ENCODE measurements at places on chromosomes 3 and 15.

DNA sequence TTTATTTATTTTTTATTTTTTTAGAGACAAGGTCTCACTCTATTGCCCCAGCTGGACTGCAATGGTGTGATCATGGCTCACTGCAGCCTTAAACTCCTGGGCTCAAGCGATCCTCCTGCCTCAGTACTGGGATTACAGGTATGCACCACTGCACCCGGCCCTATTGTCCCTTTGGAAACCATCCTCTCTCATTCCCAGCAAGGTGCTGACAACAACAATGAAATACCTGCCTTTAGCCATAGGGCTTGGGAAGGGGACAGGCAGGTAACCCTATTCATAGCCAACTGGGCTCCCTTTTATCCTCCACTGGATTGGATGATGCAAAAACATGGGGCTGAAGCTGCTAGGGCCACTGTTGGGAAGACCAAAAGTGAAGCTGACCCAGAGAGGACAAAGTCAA is 43.1 kb downstream of the SCAP start:
- no peak for DNase-seq

DNA sequence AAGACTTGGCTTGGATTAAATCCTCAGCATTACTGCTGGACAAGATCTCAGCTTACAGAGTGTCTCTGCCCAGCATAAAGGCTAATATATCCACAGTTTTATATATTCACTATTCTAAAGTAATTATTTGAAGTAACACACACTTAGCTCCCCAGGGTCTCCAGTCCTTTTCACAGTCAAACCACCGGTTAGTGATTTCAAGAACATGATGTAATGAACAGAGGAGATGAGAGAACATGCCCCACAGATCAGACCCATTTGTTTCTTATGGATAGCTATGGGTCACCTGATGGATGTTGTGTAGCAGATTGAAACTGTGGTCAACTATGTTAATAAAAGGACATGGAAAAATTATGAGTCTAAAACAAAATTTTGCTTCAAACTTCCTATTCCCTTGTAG is 44.8 kb upstream of the MRPL3 start:
- no peak for DNase-seq

DNA sequence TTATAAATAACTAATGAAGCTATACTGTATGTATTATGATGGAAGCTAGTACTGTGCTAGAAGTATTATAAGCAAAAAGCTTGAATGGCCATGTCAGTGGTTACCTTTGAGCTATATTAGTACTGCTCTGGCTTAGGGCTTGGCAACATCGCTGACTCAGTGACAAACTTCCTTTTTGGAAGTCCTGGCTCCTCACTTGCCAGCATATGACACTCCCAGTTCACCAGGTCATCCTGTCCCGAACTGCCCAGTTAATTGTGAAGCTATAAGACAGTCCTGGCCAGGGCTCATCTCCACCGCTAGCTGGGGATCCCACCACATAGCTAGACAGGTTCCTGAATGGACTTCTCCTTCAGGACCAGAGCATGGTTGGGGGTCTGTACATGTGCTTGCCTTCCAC is 31.9 kb downstream of the RAB8B start:
- DNase-seq = no peak

GRCh38 chr3:171307046-171307585 is 153.1 kb downstream of the TNIK start:
- no peak for DNase-seq

- DNase-seq = no peak
These were observed 68.8 kb downstream of the DNAJC13 start for GRCh38 chr3:132486099-132486498.

GRCh38 chr3:163033652-163034051 is 1537.0 kb downstream of the OTOL1 start:
- no peak for DNase-seq

- no peak for DNase-seq
These were observed 96.8 kb downstream of the SNRPN start for GRCh38 chr15:25051399-25052154.

DNA sequence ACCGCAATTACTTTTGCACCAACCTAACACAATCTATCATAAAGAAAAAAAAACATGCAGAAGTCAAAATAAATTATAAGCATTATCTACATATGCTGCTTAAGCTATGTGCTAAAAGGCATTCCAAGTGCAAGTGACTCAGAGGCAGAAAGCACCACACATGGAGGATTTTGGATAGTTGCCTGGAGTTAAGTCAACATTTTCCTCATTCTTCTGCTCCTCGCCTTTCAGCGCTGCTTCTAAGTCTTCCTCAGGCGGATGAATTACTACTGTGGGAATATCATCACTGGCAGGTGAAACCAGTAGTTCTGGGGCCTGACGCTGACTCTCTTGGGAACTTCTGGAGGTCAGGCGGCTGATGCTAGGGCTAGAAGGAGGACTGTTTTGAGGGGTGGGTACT is 53.1 kb downstream of the SLC4A7 start:
- DNase-seq = peak; percentile 99

- no peak for DNase-seq
These were observed 56.9 kb downstream of the POLR2M start for GRCh38 chr15:57763176-57763964.

GRCh38 chr15:45157974-45158373 is 28.2 kb downstream of the DUOX1 start:
- DNase-seq = peak; percentile 78

- DNase-seq = no peak
These were observed 141.8 kb downstream of the ALDH1A2 start for GRCh38 chr15:57923750-57924149.

GRCh38 chr3:190696777-190697501 is 165.6 kb downstream of the GMNC start:
- DNase-seq = no peak

DNA sequence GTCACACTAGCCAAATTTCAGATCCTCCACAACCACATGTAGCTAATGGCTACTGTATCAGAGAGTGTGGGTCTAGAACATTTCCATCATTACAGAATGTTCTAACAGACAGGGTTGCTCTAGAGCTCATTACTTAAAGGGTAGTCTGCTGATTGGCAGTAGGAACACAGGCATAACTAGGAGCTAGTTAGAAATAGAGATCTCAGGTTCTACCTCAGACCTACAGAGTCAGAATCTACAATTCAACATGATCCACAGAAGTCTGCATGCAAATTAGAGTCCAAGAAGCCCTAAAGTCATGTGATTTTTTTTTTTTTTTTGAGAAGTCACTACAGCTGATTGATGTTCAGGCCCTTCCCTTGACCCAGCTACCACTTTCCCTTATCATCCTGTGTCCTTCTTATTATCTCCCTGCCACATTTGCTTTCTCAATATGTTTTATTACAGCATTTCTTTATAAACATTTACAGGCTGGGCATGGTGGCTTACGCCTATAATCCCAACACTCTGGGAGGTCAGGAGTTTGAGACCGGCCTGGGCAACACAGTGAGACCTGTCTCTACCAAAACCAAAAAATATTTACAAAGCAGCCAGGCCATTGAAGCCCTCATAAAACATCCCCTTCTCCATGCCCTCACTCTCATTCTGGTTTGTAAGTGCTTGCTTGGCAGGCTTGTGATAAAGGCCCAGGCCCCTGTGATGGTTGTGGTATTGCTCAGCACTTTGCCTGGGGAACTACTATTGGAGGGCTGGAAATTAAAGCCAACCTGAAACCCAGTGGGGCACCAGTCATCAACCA is 3.8 kb upstream of the ABHD5 start:
- no peak for DNase-seq

DNA sequence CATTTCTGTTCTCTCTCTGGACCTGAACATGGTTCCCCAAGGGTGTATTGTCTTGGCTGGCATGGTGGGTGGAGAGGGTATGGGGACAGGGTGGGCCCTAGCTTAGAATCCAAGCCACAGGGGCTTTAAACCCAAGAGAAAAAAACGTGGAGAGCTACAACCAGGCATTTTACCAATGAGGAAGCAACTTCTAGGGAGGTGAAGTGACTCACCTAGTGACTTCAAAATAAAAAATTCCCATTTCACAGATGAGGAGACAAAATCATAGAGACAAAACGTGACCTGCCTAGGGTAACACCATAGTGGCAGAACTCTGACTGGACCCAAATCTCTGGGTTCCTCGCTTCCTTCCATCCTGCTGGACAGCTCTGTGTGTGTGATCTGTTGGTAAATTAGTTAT is 216.8 kb downstream of the RPLP1 start:
- DNase-seq = no peak

- no peak for DNase-seq
These were observed 538.8 kb upstream of the ZNF717 start for GRCh38 chr3:76324101-76324500.

DNA sequence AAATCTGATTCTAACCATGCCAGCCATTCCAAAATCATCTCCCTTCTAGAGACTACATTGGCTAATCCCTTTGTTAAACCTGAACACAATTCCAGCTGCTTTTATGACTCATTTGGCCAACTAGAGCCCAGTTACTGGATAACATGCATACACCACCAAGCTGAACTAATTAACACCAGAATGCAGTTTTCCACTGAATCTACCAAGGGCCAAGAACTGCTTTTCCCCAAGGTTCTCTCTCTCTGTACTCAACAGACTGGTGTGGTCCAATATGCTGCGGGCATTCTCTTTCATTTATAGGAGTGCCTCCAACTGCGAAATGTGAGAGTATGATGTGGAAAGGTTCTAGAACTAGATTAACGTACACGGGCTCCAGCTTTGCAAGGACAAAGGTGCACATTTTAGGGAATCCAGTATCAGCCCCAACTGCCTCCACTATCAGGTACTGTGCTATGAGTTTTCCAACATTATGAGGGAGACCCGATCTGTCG is 1.5 kb downstream of the CHSY1 start:
- DNase-seq = peak; percentile 92

GRCh38 chr15:89826671-89827655 is 12.3 kb upstream of the ANPEP start:
- DNase-seq = no peak

GRCh38 chr3:51777985-51778384 is 1.1 kb downstream of the IQCF6 start:
- no peak for DNase-seq

- DNase-seq = no peak
These were observed 326.6 kb upstream of the C2CD4B start for GRCh38 chr15:62491642-62492041.

GRCh38 chr3:145942052-145942451 is 218.9 kb downstream of the PLOD2 start:
- no peak for DNase-seq

DNA sequence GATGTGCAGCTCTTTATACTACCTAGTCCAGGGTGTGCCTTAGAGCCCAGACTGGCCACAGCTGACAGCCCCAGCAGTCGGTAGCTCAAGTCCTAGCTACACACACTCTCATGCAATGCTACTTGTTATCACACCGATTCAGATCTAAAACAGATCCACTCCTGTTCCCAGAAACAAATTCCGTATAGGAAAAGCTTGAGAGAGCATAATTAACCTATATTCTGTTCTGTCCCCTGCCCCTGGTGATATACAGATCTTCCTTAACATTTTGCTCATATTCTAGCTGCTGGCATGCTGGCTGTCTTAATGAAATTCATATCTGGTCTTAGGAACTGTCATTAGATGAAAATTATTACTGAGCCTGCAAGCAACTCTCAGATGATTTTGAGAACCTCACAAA is 204.3 kb downstream of the SOX2 start:
- DNase-seq = no peak

DNA sequence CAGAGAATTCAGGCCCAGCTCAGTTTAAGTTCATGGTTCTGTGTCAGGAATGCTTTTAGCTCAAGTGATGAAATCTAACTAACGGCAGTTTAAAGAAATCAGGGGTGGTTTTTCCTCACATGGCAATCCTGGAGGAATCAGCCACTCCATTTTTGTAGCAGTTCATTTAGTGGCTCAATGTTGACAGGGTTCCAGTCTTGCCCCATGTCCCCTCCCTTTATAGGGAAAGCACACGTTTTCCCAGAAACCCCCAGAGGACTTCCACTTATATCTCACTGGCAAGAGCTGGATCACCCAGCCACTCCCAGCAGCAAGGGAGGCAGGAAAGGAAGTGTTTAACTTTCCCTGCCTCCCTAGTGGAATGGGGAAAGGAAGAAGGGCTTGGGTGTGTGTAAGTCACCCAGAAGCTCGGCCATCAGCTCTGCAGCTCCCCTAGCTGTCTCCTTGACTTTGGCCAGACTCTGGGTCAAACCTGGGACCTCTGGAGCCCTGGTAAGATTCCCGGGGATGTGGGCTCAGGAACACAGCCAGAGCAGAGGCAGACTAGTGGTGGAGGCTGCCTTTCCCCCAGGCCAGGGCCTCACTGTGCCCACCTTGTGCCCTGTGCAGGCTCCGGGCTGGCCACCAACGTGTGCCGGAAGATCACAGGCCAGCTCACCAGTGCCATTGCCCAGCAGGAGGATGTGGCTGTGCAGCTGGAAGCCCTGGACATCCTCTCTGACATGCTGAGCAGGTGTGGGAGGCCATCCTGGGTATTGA is 11.3 kb downstream of the CAND2 start:
- DNase-seq = no peak

- no peak for DNase-seq
These were observed 557 bp downstream of the ELL3 start for GRCh38 chr15:43776101-43776717.

DNA sequence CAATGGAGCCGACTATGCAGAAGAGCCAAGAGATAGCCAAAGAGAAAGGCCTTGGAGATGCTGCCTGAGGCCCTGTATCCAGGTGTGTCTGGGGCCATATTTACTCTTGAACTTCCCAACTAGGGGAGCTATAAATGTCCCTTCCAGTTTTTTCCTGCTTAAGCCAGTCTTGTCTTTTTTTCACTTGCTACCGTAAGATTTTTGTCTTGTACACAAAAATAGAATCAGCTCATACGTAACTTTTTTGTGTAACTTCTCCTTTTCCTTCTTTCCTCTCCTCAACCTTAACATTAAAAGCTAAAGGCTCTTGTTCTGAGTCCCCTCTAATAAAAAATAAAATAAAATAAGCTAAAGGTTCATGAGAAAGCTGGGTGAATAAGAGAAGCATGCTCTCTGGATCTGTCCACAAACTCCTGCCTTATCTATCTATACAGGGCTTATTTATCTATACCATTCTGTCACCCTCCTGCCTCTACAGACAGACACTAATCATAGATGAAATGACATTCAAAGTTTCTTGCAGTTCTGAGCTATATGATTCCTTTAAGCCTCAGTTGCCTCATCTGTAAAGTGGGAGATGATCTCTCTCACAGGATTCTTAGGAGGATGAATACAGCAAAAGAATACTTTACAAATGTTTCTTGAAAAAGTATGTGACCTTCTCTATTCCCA is 4.6 kb downstream of the SUMF1 start:
- DNase-seq = no peak

Data from astrocyte of the cerebellum (primary cell).